Suppressor macrophage treated with lipopolysaccharide for 1 hour (primary cell): ENCODE measurements at places on chromosomes 4 and X.

DNA sequence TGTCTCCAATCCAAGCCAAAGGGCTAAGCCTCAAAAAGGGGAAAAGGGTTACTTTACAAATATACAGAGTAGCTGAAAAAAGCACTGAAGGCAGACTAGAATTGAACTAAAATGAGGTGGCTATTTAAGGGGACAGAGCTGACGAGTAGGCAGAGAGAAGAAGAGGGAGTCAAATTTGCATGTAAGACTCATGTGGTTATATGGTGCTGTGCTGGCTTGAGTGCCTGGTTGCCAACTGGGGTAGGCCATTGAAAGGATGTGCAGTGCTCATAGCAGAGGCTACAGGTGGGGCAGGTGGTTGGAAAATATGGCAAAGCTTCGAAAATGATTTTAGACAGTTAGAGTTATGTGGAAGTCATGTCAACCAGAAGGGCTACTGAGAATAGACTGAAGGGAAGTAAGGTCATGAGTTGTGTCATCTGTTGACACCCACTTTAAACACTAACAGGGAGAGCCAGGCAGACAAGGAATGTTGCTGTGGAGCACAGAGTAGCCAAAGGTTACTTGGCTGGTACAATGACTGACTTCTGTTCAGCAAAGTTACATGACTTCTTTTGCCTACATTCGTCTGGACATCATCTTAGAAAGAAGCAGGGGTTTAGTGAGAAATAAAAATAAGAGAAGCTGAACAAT is 1210.4 kb downstream of the ADGRL3 start:
- DNase-seq: peak; percentile 19

DNA sequence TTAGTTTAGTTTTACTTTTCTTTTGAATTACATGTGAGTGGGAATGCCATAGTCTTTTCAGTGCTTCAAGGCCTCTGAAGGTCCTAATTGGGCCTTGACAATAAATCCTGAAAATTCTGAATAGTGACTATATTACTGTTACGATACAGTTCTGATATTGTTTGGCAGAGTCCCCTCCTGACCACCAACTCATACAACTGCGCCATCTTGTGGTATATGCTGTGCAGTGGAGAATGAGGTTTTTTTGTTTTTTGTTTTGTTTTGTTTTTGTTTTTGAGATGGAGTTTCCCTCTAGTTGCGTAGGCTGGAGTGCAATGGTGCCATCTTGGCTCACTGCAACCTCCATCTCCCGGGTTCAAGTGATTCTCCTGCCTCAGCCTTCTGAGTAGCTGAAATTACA is 56.6 kb upstream of the CHRDL1 start:
- DNase-seq: peak; percentile 23

DNA sequence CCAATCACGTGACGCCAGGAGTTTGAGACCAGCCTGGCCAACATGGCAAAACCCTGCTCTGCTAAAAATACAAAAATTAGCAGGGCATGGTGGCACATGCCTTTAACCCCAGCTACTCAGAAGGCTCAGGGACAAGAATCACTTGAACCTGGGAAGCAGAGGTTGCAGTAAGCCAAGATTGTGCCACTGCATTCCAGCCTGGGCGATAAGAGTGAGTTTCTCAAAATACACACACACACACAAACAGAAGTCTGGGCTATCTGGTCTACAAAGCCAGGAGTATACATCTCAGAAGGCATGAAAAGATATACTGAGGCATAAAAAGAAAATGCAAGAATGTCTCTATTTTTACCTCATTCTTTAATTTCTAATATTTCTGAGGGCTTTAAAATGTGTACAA is 11.3 kb downstream of the YTHDC1 start:
- DNase-seq: no peak

DNA sequence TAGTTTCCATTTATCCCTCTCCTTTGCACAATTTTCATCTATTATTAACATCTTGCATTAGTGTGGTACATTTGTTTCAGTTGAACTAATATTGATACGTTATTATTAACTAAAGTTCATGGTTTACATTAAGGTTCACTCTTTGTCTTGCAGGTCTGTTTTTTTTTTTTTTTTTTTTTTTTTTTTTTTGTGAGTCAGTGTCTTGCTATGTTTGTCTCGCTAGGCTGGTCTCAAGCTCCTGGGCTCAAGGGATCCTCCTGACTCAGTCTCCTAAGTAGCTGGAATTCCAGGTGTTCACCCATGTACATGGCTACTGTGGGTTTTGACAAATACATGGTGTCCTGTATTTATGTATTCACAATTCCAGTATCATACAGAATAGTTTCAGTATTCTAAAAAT is 6.8 kb downstream of the TBC1D19 start:
- no peak for DNase-seq

DNA sequence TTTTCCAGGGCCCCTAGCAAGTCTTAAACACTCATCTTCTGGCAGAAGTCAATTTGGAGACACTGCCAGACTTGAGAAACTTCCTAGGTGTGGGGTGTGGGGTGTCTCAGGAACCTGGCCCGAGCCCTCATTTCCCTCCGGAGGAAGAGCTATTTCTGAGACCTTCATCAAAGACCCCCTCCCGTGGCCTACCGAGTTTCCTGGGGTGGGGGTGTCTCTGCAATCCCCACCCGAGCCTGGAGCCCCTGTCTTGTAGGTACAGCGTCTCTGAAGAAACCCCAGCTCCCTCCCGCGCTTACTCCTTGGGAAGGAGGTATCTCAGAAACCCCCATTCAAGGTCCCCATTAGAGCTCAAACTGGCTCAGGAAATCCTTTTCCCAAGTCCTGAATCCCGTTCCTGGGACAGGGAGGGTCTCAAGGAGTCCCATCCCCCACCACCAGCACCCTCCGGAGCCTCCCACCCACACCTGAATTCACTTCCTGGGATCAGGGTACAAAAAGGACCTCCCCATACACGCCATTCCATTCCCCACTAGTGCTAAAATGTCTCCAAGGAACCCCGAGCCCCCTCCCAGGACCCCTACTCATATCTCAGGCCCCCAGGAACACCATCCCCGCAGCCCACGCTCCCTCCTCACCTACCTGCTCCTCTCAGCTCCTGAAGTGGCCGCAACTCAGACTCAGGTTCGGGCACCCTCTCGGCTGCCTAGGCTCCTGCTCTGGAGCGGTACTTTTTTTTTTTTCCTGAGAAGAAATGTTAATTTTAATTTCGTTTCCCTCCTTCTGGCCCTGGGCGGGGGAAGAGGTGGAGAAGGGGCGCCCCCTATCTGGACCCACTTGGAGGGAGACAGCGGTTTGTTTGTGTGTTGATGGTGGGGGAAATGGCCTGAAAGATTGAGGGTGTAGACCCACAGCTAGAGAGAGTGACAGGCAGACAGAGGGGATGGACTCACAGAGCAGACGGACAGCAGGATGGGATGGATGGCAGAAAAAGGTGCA is 1.1 kb downstream of the SLC38A5 start:
- peak; percentile 35 for DNase-seq

DNA sequence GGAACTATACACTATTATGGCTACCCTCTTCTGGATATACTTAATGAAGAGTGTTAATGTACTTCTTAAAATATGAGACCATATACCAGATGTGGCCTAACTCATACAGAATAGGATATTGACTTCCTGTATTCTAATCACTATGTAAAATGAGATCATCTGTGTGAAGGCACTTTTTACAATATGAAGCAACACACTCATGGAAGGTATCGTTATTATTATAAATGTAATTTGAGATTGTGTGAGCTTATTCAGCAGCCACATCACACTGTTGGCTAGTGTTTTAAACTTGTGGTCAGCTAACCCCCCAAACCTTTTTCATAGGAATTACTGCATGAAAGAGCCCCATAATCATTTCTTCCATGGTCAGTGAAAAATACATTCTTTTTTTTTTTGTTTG is 281.8 kb upstream of the TEX13A start:
- no peak for DNase-seq

- DNase-seq: peak; percentile 77
Observed at GRCh38 chr4:107718351-107718965, 1.6 kb downstream of the PAPSS1 start.

GRCh38 chr4:182010876-182011275 is 232.3 kb upstream of the TENM3 start:
- DNase-seq: no peak

DNA sequence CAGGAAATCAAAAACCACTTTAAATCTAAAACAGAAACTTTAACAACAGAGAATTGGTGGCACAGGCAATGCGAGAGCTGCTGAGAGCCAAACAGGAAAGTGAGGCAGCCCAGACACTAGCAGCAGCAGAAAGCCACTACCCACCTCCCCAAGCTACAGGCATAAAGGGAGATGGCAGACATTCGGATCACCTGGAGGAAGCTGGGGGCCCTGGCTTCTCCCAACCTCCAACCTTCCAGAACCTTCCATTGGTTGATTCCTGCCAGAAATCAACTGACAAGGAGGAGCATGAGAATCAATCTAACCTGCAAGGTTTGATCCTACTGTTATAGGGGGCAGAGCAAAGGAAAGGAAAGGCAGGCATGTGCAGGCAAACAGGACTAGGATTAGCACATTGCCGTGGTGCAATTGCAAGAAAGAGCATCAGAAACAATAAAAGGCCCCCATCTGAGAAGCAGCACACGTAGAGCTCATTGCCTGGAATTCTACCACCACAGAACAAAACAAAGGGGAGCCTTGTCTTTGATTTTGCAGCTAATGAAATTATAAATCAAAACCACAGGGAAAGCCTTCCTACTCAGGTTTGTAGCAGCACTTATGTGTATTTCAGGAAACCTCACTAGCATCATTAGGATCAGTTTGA is 427.3 kb upstream of the RASGEF1B start:
- no peak for DNase-seq

- DNase-seq: no peak
Observed at GRCh38 chrX:104659005-104659744, 93.2 kb downstream of the IL1RAPL2 start.

- no peak for DNase-seq
Observed at GRCh38 chr4:53040851-53041250, 178.7 kb downstream of the RASL11B start.

DNA sequence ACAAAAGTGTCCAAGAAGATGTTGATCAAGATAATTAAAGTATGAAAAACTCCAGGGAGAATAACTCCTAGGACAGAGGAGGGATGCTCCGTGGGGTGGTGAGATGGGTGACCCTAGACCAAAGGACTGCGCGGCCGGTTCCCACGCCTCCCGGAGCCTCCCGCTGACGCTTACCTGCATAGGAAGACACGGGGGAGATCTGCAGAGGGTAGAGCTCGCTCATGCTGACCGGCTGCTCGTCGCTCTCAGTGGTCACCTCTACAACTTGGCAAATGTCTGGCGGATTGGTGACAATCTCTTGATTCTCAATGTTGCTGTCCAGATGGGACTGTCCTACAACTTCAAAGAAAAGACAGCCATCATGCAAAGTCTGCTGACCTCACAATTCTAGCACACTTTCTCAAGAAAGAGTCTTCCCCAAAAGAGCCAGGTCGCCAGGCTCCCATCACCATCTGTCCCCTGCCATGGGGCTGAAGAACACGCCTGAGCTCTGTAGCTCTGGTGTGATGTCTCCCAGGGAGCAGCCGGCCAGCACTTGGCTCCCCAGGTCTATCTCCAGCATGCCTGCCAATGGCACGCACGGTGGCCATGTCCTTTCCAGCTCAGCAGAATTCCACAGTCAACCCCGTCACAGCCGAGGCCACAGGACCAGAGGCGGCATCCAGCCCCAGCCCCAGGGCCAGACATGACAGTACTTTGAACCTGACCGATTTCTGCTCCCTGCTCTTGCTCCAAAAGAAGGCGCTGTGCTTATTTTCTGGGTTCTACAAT is 75.4 kb downstream of the IRF2 start:
- no peak for DNase-seq

DNA sequence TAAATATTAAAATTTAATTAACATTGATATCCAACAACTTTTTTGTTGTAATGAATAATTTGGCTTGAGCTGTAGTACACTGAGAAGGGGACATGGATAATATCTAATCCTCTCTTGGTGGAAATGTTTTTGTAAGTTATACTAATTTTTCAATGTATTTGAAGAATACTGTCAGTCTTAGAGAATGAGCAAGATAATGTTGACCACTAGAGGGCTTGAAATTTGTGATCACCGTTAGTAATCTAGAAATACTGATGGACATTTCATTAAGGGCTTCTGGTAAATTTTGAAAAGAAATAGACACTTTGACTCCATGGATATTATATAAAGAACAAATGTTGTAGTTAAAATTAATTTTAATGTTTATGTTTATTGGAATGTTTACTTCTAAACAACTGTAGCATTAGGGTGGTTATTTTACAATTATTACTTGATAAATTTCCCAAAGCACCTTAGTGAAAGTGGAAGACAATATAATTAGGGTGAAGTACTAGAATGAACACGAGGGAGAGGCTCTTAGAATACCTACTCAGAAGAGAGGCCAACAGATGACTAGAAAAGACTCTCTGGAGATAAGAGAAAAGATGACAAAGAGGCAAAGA is 20.0 kb upstream of the CAMK2D start:
- peak; percentile 82 for DNase-seq

DNA sequence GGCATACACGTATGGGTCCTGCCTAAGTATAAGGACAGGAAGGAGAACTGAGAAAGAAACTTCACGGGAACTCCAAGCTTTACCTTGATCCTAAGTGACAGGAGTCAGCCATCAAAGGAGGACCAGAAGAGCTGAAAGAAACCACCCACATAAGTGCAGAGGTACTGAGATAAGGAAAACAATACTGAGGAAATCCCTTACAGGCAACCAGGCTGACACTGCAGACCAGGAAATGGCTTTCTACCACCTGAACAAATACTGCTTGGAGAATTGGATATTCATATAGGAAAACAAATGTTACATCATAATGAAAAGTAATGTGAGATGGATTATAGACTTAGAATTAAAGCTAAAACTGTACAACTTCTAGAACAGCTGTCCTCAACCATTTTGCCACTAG is 127.0 kb downstream of the IL15 start:
- DNase-seq: no peak

DNA sequence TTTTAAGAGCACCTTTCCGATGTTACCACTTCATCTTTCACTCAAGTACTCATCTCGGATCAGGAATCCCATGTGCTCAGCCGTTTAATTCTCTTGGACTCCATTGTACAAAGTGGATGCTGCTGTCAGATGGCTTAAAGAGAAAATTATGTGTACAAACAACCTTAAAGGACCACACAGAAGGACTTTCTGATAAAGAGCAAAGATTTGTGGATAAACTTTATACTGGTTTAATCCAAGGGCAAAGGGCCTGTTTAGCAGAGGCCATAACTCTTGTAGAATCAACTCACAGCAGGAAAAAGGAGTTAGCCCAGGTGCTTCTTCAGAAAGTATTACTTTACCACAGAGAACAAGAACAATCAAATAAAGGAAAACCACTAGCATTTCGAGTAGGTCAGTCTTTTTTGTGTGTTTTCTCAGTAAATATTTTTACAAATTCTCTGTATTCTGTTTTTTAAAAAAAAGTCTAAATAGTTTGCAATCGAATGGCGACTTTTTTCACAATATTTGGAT is 20.1 kb downstream of the MMAA start:
- DNase-seq: no peak

DNA sequence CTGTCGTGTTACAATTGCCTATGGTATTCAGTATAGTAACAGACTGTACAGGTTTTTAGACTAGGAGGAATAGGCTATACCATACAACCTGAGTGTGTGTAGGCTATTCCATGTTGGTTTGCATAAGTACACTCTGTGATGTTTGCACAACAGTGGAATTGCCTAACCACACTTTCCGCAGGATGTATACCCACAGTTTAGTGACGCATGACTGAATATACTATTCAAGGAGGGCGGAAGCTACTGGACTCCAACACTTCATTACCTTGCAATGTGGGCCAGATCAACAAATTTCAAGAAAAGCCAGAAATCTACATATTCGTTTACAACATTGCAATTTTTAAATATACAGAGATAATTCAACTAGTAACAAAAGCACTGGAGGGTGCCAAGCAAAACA is 317.2 kb downstream of the PDGFC start:
- DNase-seq: no peak

GRCh38 chr4:15186149-15186548 is 183.9 kb downstream of the CPEB2 start:
- no peak for DNase-seq

- no peak for DNase-seq
Observed at GRCh38 chr4:184808713-184809050, 17.1 kb downstream of the ACSL1 start.
